ENCODE measurements at places on chromosomes 3 and 15. TPM values are rescaled to one million over a fixed set of nuclear protein-coding genes. Genes with fewer than 3 reads are reported as not detected.

TRIM42 gene
- not detected for total RNA-seq

POC1A gene
- 1.8 TPM for total RNA-seq

SHF gene
- total RNA-seq = 30.5 TPM

DNA sequence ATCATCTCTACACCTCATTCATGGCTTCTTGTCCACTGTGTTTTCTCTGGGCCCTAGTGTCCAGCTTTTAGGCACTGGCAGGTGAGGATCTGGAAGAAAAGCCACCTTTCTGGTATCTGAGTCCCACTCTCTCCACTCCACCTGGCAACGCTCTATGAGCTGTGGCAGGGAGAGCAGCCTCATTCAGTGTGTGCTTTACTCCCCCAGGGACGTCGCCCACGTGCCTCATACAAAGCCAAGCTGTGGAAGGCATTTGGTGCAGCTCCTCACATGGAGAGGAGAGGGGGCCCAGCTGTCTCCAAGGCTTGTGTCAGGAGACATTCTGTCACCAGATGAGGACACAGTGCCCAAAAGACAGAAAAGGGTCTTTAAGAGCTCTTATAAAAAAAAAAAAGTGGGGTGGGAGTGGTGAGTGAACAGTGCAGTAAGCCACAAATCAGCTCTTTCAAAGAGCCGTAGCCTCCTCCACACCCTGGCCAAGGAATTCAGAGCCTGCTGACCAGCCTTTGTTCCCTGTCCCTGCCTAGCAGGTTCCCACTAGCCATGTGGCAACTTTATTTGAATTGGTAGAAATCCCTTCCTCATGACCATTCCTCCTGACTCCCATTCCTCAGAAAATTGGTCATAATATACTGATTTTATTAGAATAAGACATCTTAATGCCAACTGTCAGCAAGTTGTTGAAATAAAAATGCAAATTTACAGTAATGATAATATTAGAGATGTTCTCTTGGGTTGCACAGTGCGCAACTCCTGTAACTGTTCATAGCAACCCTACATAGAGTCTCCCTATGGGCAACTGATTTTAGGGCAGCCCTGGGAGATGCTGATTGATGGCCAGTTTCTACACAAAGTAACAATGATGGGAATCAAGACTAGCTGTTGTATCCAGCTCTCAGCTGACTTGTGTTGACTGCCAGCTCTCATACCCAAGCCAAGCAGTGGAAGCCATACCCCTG lies 29.5 kb downstream of the GALNT15 start:
- H3K4me3 ChIP-seq = no peak overlapping the region
- no peaks in the 10 kb centered on the region for H3K4me1 ChIP-seq
- no peaks in the 10 kb centered on the region for H3K27me3 ChIP-seq

CORO2B gene
- 23.5 TPM for total RNA-seq

Measured in ovary (tissue), 10 donors.